GM23248 (cell line): ENCODE measurements at places on chromosomes 12 and 14. TPM values are rescaled to one million over a fixed set of nuclear protein-coding genes. Genes with fewer than 3 reads are reported as not detected.

Gene PIWIL1
- total RNA-seq, result not detected in 2 replicates

Gene TSPAN8
- total RNA-seq, result not detected in 2 replicates

Gene FUT8
- total RNA-seq, result 60.6 and 83.7 TPM in 2 replicates

Gene EIF2S3B
- 4.9 and 8.9 TPM in 2 replicates for total RNA-seq

Gene C14orf93
- 7.1 and 11.4 TPM in 2 replicates for total RNA-seq

Gene MAGOHB
- total RNA-seq, result 16.6 and 27.8 TPM in 2 replicates

DNA sequence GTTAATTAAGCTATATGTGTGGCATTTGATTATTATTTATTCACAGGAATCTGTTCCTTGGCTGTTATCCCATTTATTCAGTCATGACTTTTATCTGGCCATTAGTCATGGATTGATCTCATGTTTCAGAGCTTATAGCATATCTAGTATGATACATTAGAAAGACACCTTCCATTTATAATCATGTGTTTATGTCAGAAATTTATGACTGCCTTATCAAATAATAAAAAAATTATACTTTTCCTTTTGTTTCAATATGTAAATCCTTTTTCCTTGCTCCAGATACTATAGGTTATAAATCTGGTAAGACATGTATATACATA is 248.0 kb upstream of the PDE3A start:
- H3K4me3 ChIP-seq, result no peak overlapping the region
- no peaks in the 10 kb centered on the region for H3K4me1 ChIP-seq
- H3K36me3 ChIP-seq, result no peaks in the 10 kb centered on the region
- DNase-seq, result peak; percentile 6
- no peaks in the 10 kb centered on the region for H3K27me3 ChIP-seq

GRCh38 chr12:2895511-2895910 is 4.8 kb downstream of the TULP3 start:
- H3K36me3 ChIP-seq, result no peaks in the 10 kb centered on the region
- 0 out of 2 replicates have a peak overlapping the region, but pooled peaks have one; percentile 4 for H3K4me3 ChIP-seq
- peak overlapping the region; percentile 52 for H3K27ac ChIP-seq
- peak; percentile 33 for DNase-seq

GRCh38 chr12:68866950-68867349 is 59.0 kb downstream of the MDM2 start:
- no peak for DNase-seq
- no peak overlapping the region for H3K27ac ChIP-seq
- no peaks in the 10 kb centered on the region for H3K27me3 ChIP-seq
- no peak overlapping the region for H3K4me3 ChIP-seq
- 0 out of 2 replicates have a peak, but pooled peaks cover 5% of the 10 kb centered on the region for H3K4me1 ChIP-seq
- no peaks in the 10 kb centered on the region for H3K36me3 ChIP-seq

DNA sequence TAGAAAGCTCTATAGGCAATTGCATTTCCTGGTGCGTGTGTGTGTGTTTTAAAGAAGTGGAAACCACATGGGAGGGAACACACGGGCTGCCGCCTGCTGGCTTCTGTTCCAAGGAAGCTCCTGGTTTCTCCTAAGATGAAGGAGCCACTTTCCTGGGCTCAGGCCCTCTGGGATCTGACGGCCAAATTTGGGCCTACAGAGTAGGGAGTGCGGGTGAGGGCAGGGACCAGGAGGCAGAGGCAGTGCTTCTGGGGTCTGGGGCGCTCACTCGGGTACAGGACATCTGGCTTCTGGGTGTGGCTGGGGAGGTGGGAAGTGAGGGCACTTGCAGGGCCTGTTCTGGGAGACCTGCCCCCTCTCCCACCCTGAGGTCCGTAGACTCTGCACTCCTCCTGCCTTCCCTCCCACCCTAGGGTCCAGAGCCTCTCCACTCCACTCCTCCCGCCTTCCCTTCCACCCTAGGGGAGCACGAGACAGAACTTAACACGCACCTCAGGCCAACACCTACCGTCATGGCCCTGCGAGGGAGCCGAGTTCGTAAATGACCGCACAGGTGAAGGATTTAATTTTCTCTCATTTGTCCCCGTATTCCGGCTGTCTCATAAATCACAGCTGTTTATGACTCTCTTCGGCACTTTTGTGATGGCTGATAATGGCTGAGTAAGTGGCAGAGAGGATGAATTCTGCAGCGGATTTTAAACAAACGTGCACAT is 127.7 kb downstream of the KIF26A start:
- H3K27ac ChIP-seq, result no peak overlapping the region
- no peak overlapping the region for H3K4me3 ChIP-seq
- H3K4me1 ChIP-seq, result no peaks in the 10 kb centered on the region
- H3K36me3 ChIP-seq, result no peaks in the 10 kb centered on the region
- H3K27me3 ChIP-seq, result no peaks in the 10 kb centered on the region
- no peak for DNase-seq

GRCh38 chr14:60723116-60723906 is 840 bp downstream of the SIX4 start:
- DNase-seq, result peak; percentile 77
- H3K4me1 ChIP-seq, result 0 out of 2 replicates have a peak, but pooled peaks cover 4% of the 10 kb centered on the region
- H3K27me3 ChIP-seq, result no peaks in the 10 kb centered on the region
- peak overlapping the region; percentile 83 for H3K4me3 ChIP-seq
- H3K36me3 ChIP-seq, result peaks cover 13% of the 10 kb centered on the region; the same call in 1 of the 2 replicates

- DNase-seq, result no peak
- H3K27ac ChIP-seq, result no peak overlapping the region
- no peaks in the 10 kb centered on the region for H3K4me1 ChIP-seq
- H3K4me3 ChIP-seq, result no peak overlapping the region
These were observed 12.5 kb upstream of the TNFAIP2 start for GRCh38 chr14:103110681-103111231.

GRCh38 chr12:131905081-131905629 is 10.7 kb downstream of the ULK1 start:
- H3K4me3 ChIP-seq, result no peak overlapping the region
- H3K27ac ChIP-seq, result no peak overlapping the region
- H3K36me3 ChIP-seq, result no peaks in the 10 kb centered on the region
- H3K4me1 ChIP-seq, result no peaks in the 10 kb centered on the region
- DNase-seq, result no peak
- no peaks in the 10 kb centered on the region for H3K27me3 ChIP-seq

GRCh38 chr12:26304273-26304672 is 108.9 kb downstream of the SSPN start:
- no peak overlapping the region for H3K4me3 ChIP-seq
- no peaks in the 10 kb centered on the region for H3K36me3 ChIP-seq

GRCh38 chr14:61188196-61188595 is 92.9 kb downstream of the TMEM30B start:
- no peak overlapping the region for H3K27ac ChIP-seq
- no peaks in the 10 kb centered on the region for H3K36me3 ChIP-seq
- H3K27me3 ChIP-seq, result no peaks in the 10 kb centered on the region
- peak overlapping the region; percentile 79 for H3K4me3 ChIP-seq

DNA sequence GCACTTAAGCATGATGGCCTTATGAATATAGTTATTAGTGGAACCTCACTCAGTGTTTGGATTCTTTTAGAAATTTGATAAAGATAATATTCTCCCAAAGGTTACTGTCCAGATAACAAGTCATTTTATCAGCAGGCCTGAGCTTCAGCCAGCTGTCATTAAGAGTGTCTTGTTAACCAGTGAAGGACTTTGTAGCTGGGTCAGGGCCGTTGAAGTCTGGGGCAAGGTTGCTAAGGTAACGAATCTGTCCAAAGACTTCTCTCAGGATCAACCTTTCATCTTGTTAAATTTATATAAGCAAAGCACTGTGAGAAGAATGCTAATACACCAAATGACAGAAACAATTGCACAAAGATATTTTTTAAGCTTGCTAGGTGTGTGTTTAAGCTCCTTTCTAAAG is 271.3 kb upstream of the TMPO start:
- H3K27ac ChIP-seq, result no peak overlapping the region
- H3K4me1 ChIP-seq, result peaks cover 4% of the 10 kb centered on the region
- no peak overlapping the region for H3K4me3 ChIP-seq
- DNase-seq, result no peak
- H3K27me3 ChIP-seq, result peaks cover 8% of the 10 kb centered on the region

DNA sequence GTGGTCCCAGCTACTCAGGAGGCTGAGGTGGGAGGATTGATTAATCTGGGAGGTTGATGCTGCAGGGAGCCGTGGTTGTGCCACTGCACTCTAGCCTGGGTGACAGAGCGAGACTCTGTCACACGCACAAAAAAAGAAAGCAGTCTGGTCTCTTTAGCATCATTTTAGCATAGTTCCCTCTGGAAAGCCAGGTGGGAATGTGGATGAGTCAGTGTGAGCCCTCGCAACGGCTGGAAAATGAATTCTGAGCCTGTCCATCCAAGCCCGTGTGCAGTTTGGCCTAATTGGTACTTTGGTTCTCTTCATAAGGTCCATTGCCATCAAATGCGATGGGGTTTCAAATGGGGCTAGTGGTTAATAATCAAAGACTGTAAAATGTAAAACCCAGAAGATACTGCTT is 2.4 kb downstream of the MYL2 start:
- peaks cover 6% of the 10 kb centered on the region; the same call in 1 of the 2 replicates for H3K27me3 ChIP-seq
- no peak overlapping the region for H3K27ac ChIP-seq
- H3K4me3 ChIP-seq, result no peak overlapping the region
- no peak for DNase-seq
- peaks cover 6% of the 10 kb centered on the region for H3K4me1 ChIP-seq

DNA sequence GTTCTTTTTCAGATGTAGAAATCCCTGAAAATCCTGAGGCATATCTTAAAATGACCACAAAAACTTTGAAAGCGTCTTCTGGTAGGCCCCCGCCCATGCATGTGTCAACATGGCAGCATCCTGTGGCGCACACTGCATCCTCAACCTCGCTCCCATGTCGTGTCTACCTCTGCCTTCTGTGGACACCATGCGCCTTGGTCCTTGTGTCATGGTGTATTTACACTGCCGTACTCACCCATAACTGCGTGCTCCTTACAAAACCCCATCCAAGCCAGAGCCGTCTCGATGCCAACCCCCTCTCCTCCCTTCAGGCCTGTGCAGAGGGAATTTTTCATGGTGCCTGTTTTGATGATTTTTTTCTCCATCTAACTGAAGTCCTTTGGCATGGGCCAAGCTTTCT is 78.9 kb downstream of the ESR2 start:
- no peak overlapping the region for H3K4me3 ChIP-seq
- H3K27ac ChIP-seq, result no peak overlapping the region
- H3K27me3 ChIP-seq, result no peaks in the 10 kb centered on the region
- DNase-seq, result no peak

DNA sequence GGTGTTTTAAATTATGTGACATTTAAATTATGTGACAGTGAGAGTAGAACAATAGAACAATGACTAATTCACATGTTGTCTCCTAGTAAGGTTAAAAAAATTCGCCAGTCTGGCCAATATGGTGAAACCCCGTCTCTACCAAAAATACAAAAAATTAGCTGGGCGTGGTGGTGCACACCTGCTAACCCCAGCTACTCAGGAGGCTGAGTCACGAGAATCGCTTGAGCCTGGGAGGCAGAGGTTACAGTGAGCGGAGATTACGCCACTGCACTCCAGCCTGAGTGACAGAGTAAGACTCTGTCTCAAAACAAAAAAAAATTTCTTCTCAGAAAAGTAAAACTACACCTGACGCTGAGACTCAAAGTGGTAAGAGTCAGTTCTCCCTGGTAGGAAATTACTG is 2.7 kb downstream of the CS start:
- peaks cover 18% of the 10 kb centered on the region for H3K4me1 ChIP-seq
- H3K27me3 ChIP-seq, result no peaks in the 10 kb centered on the region
- H3K27ac ChIP-seq, result no peak overlapping the region
- H3K36me3 ChIP-seq, result peaks cover 4% of the 10 kb centered on the region; the same call in 1 of the 2 replicates
- no peak overlapping the region for H3K4me3 ChIP-seq

DNA sequence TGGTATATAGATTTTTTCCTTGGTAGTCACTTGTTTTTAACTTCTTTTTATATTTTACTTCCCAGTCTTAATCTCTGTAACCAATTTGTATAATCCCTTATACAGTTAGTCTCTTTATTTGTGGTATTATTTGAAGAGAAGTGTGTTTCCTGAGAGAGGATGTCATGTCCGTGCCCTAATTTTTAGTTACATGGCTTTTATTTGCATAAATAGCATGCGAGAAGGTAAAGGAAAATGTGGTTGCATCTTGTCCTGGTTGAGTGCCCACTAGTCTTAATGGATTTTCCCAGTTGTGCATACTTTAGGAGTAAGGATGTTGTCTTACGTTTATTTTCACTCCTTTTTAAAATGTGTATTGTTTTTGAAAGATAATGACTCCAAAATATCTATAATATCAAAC is 27.5 kb downstream of the RAP1B start:
- no peak overlapping the region for H3K27ac ChIP-seq
- H3K4me3 ChIP-seq, result no peak overlapping the region
- peaks cover 51% of the 10 kb centered on the region for H3K4me1 ChIP-seq

GRCh38 chr12:11171969-11172675 is 1.1 kb downstream of the SMIM10L1 start:
- DNase-seq, result peak; percentile 56
- no peaks in the 10 kb centered on the region for H3K36me3 ChIP-seq
- no peaks in the 10 kb centered on the region for H3K27me3 ChIP-seq
- H3K4me3 ChIP-seq, result peak overlapping the region; percentile 88
- peaks cover 20% of the 10 kb centered on the region for H3K4me1 ChIP-seq
- peak overlapping the region; percentile 83 for H3K27ac ChIP-seq

GRCh38 chr12:23891115-23891514 is 58.4 kb downstream of the SOX5 start:
- H3K36me3 ChIP-seq, result no peaks in the 10 kb centered on the region
- H3K27ac ChIP-seq, result no peak overlapping the region
- no peak overlapping the region for H3K4me3 ChIP-seq

GRCh38 chr14:105738638-105739037 is 212.3 kb downstream of the TMEM121 start:
- H3K4me3 ChIP-seq, result no peak overlapping the region
- H3K36me3 ChIP-seq, result no peaks in the 10 kb centered on the region
- no peaks in the 10 kb centered on the region for H3K27me3 ChIP-seq
- H3K27ac ChIP-seq, result no peak overlapping the region
- H3K4me1 ChIP-seq, result no peaks in the 10 kb centered on the region

DNA sequence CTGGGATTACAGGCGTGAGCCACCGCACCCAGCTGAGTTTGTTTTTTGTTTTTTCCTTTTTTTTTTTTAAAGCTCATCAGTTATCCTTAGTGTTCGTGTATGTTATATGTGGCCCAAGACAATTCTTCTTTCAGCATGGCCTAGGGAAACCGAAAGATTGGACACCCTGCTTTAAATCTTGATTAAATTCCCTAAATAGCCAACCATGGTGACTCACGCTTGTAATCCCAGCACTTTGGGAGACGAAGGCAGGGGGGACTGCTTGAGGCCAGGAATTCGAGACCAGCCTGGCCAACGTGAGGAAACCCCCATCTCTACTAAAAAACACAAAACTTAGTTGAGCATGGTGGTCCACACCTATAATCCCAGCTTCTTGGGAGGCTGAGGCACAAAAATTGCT is 131.1 kb downstream of the MED13L start:
- DNase-seq, result no peak
- H3K4me3 ChIP-seq, result no peak overlapping the region
- peaks cover 53% of the 10 kb centered on the region for H3K4me1 ChIP-seq
- no peaks in the 10 kb centered on the region for H3K36me3 ChIP-seq
- H3K27me3 ChIP-seq, result no peaks in the 10 kb centered on the region

DNA sequence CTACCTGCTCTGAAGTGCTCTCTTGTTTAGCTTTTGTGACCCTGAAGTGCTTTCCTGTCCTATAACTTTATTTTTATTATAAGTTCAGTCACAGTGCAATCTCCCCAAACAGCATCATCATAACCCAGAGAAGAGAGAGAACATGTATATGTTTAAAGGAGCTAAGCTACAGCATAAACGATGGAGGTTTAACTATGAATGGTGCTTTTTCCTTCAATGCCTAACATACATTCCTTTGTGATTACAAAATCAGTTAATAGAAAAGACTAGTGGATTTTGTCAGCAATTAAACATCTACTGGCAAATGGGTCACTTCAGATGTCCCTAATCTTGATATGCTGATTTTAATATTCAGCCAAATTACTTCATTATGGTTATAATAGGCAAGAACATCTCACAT is 46.4 kb downstream of the ZFYVE21 start:
- no peaks in the 10 kb centered on the region for H3K4me1 ChIP-seq
- H3K27ac ChIP-seq, result no peak overlapping the region
- no peaks in the 10 kb centered on the region for H3K36me3 ChIP-seq
- no peak overlapping the region for H3K4me3 ChIP-seq

GRCh38 chr12:52362118-52362726 is 5.1 kb downstream of the KRT85 start:
- H3K4me1 ChIP-seq, result no peaks in the 10 kb centered on the region
- no peak overlapping the region for H3K27ac ChIP-seq
- no peak overlapping the region for H3K4me3 ChIP-seq
- H3K36me3 ChIP-seq, result no peaks in the 10 kb centered on the region
- no peak for DNase-seq
